ENCODE measurements at places on chromosomes 2 and 18.

DNA sequence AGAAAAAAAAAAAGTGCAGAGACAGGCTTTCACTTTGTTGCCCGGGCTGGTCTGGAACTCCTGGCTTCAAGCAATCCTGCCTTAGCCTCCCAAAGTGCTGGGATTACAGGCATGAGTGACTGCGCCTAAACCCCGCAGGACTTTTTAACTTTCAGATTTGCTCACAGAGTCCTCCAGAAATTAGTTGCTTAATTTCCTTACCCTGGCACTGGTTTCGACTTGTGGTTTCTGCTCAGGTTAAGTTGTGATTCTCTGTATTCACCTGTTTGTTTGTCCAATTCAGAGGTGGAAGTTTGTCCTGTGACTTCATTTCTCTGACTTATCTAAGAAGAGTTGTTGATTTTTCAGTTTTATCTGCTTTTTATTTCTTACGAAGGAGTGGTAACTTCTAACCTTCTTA is 238.1 kb downstream of the TMEM182 start:
- no peak for DNase-seq

DNA sequence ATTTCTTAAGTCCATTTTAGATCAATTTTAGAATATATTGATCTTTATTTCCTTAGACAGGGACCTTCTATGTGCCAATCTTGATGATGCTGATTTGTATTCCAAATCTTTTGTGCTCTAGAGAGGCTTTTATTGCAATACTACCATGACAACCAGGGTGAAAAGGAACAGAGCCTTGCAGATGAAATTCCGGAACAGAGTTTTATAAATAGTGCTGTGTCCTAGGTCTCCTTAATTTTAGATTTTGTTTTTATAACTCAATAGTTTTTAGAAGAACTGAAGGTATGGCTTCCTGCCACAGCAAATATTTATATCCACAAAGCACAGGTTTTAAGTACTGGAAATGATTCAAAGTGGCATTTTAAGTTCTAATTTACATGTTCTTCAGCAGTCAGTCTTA is 160.2 kb downstream of the PMAIP1 start:
- DNase-seq, result no peak

GRCh38 chr2:224630659-224631550 is 45.7 kb upstream of the CUL3 start:
- DNase-seq, result peak; percentile 10

DNA sequence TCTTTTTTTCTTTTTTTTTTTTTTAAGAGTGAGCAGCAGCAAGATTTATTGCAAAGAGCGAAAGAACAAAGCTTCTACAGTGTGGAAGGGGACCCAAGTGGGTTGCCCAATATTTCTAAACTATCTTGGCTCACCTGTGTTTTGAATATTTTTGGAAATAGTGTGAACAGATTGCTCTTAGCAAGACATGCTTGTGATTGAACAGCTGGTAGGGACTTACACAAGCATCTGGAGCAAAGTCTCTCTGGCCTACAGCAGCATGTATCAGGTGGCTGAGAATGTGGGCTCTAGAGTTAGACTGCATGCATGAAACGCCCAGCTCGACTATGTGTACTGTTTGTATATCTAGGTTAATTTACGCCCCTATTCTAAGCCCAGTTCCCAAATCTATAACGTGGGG is 40.3 kb upstream of the FBXO11 start:
- DNase-seq, result no peak

DNA sequence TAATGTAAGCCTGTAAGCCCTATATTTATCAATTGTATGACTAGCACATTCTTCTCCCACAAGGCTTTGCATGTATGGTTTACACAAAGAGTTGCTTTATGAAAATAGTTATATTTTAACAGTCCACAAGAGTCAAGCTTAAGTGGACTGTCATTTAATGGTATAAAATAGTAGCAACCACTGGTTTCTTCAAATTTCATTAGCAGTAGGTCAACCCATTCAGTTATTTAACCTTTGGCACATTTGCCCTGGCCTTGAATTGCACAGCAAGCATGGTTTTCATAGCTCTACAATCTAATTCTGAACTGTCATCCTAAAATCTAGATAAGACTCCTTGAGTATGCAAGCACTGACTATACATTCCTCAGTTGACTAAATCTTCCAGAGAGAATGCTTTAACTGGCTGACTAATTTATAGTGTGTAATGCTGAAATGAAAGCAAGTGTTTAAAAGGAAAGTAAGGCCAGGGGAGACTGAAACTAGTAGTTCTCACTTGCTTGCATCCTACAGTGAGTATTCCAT is 1.8 kb downstream of the DPP4 start:
- no peak for DNase-seq

DNA sequence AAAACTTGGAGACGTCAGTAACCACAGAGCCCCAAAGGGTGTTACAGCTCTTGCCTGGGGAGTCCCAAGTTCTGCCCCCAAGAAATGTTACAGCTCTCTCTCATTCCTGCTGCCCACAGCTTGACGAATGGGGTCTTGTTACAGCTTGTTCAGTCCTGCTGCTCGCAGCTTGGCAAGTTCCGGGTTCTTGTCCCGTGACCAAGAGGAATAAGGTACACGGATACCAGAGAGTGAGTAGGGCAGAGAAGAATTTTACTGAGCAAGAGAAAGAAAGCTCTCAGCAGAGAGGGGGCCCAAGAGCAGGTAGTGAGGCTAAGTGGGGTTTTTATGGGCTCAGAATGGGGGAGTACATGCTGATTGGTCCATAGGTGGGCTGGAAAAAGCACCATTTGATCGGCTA is 27.2 kb downstream of the SLC39A6 start:
- DNase-seq, result no peak

- no peak for DNase-seq
Observed at GRCh38 chr2:129623783-129624182, 355.7 kb upstream of the RAB6C start.

DNA sequence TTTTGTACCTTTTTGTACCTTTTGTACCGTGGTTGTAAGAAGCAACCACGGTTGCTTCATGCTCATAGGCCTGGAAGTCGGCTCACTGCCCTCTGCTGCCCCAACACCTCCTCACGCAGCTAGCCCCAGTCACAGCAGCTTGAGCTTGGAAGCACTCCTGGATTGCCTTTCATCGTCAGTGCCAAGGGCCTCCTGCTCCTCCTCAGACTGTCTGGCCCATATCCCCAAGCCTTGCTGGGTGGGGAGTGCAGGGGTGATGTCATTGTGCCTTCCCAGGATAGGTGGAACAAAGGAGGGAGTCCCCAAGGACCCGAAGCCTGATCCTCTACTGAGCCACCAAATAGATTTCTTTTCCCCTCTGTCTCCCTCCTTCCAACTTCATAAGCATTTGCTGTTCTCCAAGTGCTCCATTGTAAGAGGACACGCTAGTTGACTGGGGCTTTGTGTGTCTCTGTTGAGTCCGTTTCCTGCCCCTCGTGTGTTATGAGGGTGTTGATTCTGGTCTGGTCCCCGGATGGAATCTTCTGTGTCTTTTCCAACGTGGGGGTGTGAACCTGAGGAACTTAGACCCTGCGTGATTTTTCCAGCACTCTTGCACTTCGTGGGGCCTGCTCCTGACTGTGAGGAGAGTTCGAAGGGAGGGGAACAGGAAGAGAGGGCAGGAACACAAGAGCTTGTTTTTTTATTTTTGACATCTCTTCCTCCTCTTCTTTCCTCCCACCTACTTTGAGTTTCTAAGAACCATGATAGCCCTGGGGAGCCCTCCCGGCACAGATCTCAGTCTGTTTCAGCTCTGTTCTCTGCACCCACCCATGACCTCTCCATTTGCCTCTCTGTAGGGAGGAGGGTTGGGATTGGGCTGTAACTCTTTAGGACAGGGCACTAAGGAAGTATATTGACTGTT is 127.2 kb upstream of the EML6 start:
- no peak for DNase-seq

DNA sequence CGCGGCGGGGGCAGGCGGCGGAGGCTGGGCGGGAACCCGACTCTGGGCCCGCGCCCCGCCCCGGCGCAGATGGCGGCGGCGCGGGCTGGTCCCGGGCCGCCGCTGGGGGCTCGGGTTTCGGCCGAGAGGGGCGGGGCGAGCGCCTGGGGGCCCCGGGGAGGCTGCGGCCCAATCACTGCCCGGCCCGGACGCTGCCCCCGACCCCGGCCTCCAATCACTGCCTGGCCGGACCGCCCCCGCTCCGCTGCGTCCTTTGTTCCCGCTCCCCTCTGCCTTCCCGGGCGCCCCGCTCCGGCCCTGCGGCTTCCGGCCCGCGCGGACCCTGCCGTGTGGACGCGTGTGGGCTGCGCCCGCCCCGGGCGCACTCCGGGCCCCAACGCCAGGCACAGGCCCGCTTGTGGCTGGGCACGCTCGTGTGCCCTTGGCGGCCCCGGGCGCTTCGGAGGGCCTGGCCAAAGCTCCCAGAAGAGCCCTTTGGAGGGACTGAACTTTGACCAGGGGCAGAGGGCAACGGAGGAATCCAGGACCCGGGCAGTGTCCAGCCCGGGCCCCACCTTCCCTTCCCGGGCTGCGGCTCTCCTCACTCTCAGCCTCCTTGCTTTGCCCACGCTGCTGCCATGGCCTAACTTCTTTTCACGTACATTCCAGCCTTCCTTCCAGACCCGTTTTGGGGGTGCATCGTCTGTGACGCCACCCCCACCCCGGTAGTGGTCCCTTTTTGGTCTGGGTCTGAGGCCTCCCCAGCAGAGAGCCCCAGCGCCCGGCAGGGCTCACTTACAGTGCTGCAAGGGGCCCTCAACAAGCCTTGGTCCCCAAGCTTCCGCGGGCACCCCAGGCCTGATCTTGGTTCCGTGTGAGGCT is 27.1 kb upstream of the PTMA start:
- peak; percentile 71 for DNase-seq

DNA sequence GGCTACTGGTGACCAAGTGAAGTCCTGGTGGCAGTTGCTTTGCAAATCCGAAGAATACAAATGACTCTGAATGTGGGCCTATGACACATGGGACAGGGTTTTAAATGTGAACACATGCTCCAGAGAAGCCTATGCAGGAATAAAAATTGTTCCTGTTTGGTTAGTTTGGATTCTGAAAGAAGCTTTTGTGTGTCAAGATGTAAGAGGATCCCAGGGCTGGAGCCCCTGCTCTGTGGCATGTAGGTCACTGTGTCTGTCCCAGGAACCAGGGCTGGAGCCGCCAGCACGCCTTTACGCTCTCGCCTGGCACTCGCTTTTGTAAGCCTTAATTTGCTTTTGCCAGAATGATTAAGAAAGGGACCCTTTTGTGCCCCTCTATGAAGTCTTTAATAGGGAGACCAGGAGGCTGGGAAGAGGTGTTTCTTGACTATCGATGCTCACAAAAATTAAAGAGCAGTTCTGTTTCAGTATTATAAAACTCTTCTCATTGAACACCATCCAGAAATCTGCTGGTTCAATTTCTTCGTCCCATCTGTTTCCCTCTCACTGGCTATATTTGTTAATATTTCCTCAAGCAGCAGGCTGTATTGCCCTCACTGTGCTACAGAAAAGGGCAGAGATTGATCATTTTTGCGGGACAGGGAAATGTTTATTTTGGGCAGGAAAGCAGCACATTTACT is 532.7 kb upstream of the POU3F3 start:
- no peak for DNase-seq

DNA sequence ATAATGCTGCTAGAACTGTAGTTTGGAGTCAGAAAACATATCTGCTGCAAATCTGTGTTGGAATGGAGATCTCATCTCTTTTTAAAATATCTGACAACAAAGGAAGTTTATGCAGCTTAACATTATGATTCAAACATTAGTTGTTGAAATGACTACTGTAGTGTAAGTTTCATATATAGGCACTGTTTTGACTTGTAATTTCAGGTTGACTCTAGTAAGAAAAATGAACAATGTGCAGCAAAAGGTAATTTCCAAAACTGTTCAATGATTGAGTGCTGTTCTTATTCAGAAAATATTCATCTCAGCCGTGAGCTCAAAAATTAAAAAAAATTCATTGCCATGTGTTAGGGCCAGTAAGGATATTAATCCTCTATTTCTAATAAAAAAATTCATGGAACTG is 48.5 kb downstream of the CCDC138 start:
- no peak for DNase-seq

DNA sequence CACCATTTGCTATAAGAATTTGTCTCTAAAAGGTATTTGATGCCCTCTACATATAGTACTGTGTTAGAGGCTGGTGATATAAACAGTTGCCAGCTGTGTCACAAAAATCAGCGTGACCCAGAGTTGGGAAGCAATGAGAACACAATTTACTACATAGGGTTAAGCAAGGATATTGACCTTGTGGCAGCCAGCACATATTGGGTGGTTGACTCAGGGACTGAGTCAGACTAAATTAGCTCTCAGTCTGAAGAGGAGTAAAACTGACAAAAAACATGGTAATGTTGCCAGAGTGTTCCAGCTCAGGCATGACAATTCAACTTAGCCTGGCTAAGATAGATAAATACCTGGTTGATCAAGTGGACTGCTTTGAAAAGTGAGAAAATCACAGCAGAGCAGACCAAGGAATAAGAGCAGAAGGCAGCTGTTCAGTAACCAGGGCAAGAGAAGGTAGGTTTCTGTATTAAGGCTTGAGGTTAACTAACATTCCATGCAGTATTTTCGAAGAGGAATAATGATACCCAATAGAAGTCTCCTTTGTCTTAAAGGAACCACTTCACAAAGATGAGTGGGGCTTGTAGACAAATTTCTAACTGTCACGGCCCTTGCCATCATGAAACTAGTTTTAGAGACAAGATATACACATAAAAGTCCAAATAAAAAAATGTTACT is 108.2 kb upstream of the ERBB4 start:
- DNase-seq, result peak; percentile 70

DNA sequence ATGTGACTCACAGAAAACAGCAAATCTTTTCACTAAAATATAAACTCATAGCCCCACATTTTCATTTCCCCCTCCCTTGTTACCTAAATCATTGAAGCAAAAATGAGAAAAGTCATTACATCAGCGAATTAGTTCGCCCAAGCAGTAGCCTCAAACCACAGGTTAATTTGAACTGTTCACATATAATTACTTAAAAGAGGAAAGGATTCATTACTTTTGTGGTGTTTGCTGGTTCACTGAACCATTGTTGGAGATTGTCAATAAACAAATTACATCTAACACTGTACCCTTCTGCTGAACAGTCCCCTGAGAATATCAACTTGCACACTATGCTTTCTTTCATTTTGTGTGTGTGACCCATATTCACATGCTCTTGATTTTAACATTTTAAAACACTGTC is 238.7 kb downstream of the ERBB4 start:
- DNase-seq, result no peak

DNA sequence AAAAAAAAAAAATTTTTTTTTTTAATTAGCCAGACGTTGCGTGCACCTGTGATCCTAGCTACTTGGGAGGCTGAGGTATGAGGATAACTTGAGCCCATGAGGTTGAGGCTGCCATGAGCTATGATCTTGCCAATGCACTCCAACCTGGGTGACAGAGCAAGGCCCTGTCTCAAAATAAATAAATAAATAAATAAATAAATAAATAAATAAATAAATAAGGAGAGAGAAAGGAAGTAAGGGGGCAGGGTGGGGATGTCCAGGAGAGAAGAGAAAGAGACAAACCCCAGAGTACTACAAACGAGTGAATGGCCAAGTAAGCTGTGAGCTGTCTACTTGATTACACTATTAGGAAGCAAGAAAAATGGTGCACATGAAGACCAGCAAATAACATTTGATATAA is 7.7 kb upstream of the PMAIP1 start:
- no peak for DNase-seq

GRCh38 chr2:18771212-18771611 is 181.8 kb upstream of the NT5C1B start:
- DNase-seq, result no peak
